NCI-H1092 (cell line): ENCODE measurements at places on chromosomes 7 and 10.

DNA sequence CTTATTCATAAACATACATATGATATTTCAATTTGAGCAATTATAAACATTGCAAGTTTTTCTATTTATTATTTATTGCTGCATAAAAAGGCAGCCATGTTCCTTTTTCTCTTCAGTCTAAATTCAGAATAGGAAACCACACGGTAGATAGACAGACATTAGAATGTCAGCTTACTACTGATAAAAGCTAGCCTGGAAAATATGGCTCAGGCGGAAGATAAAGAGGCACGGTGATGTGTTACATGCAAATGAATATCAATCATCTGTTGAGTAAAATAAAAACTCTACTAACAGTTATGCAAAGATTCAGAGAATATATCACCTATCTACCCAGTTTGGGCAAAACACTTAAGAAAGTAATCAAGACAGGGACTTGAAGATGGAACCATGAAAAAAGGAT is 73.5 kb upstream of the PDSS1 start:
- no peak for DNase-seq

DNA sequence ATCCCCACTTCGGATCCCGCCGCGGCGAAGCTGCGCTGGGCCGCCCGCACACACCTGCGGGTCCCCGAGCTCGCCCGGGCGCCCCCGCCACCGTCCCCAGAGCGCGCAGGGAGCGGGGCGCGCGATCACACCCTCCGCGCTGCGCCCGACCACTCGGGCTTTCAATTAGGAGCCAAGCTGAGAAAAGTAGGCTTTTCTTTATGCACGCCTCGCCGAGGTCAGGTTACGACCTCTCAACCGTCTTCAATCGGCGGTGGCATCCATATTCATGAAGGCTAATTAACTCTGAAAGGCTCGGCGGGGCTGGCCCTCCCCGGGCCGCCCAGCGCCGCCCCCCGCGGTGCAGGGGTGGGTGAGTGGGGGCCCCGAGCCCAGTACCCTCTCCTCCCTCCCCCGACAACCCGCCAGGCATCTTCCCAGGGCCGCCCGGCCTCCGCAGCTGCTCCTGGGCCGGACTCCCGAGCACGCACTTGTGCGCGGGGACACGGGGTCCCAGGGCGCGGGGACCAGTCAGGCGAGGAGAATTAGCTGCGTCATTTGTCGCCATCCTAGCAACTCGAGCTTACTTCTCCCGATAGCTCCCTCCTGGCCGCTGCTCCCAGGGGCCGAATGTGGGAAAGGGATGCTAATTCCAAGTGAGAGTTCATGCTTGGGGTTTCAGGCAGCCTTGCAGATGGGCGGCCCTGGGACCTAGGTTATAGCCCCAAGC is 155.5 kb upstream of the LYZL2 start:
- DNase-seq = peak; percentile 58

GRCh38 chr10:101968940-101969321 is 87.0 kb downstream of the ARMH3 start:
- no peak for DNase-seq

GRCh38 chr10:119215371-119215770 is 8.0 kb downstream of the GRK5 start:
- DNase-seq = no peak

- DNase-seq = no peak
These were observed 108.6 kb upstream of the SLC13A1 start for GRCh38 chr7:123308254-123308951.
